ENCODE measurements at places on chromosomes 2 and 18.

DNA sequence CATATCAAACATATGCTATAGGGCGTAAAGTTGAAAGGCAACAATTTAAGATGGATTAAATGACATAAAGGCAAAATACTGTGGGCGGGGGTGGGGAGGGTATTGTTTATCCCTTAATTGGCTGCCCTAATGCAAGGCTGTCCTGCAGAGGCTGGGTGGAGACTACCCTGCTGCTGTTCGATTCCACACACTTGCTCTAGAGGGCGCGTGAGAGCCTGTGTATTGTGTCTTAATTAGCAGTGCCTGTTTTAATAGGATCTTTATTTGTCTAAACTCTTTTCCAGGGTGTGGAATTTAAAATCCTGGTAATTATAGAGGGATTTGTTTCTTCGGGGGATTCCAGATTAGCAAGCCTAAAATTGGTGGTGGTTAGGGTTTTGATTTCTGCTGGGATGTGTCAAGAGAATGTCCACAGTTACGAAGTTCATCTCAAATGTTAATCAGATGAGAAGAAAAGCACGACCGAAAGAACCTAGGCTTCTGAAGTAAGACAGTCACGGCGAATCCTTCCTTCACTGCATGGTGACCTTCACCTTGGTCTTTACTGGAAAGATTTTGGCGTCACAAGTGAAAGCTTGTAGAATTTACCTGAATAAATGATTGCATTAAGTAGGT is 103.5 kb upstream of the MAP3K20 start:
- no peak for DNase-seq

GRCh38 chr2:69693775-69694450 is 48.0 kb upstream of the ANXA4 start:
- no peak for DNase-seq

GRCh38 chr18:9184998-9185613 is 48.5 kb downstream of the ANKRD12 start:
- no peak for DNase-seq

DNA sequence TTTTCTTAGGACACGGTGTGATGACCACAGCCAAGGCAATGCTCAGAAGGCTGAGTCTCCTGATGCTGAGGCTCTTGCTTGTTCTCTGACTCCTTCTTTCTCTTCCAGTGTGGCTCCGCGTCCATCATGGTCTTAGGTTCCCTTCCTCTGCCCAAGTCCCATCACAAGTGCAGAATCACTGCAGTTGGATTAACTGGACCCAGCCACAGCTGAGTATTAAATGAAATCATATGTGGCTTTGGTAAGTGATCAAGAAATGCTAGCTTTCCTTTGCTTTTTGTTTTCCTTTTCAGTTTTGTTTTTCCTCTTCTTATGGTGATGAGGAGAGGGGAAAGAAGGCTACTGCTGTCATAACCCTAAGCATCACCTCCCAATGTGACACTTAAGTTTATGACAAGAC is 375.8 kb downstream of the INSIG2 start:
- DNase-seq, result no peak

DNA sequence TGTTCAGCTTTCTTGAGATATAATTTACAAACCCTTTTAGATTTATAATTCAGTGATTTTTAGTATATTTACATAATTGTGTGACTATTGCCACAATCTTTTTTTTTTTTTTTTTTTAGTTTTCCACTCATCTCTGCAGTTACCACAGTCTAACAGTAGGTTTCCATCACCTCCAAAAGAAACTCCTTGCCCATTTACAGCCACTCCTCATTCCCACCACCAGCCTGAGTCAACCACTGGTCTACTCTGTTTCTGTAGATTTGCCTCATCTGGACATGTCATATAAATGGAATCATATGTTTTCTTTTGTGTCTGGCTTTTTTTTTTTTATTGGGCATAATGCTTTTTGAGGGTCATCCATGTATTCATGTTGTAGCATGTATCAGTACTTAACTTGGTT is 16.1 kb downstream of the MTX2 start:
- no peak for DNase-seq

DNA sequence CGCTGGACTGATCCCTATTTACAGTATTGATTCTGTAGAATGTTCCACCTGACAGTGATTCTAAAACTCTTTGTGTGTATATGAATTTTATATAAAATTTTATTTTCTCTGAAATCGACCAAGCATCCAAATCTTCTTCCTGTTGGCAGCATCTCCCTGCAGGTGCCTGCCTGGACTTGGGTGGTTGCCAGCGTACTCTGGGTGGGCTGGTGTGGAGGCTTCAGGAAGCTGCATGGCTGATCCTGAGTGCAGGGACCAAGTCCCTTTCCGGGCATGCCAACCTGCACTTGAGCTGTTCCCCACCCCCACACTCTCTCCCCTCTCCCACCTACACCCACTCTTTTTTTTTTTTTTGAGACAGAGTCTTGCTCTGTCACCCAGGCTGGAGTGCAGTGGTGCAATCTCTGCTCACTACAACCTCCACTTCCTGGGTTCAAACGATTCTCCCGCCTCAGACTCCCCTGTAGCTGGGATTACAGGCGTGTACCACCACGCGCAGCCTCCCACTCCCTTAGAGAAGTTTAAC is 53.2 kb upstream of the ALKAL2 start:
- no peak for DNase-seq

DNA sequence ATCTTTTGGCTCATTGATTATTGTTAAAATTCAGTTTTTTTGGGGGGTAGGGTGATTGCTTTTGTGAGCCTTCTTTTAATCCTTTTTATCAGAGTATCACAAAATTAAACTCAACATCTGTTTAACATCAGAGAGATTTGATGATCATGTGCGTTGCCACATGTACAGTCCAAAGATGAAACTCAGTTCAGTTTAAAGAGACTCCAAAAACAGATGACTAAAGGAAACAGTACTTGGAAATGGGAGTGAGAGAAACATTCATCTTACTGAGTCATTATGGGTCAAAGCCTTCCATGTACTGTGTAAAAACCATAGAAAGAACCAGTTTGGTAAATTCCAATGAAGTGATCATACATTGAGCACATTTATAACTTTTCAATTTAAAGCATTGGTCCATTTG is 53.0 kb downstream of the LYPD6 start:
- no peak for DNase-seq

- DNase-seq, result peak; percentile 46
Observed at GRCh38 chr2:234840336-234840735, 111.5 kb upstream of the SH3BP4 start.

GRCh38 chr2:65231892-65232477 is 4.4 kb downstream of the ACTR2 start:
- DNase-seq, result peak; percentile 49

- DNase-seq, result no peak
Observed at GRCh38 chr2:16218625-16219024, 278.3 kb downstream of the MYCN start.

- DNase-seq, result no peak
Observed at GRCh38 chr2:232584238-232584637, 33.7 kb downstream of the EIF4E2 start.

DNA sequence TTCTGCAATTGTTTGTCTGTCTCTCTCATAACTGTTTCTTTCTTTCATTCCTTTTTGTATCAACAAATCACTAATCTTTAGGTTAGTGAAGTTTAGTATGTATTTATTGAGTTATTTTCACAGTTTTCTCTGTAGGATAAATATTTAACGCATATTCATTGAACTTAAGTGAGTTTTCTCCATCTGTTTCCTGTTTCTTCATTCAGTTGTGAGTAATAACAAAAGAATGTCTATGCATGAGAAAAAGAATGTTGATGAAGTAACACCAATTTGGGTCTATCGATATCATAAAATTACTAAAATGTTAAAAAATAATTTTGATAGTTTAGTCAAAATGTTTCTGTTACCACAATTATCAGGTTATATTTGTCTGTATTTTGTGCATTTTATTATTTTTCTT is 948.0 kb downstream of the DSC3 start:
- DNase-seq, result no peak

GRCh38 chr18:11074889-11075288 is 74.5 kb downstream of the PIEZO2 start:
- no peak for DNase-seq

DNA sequence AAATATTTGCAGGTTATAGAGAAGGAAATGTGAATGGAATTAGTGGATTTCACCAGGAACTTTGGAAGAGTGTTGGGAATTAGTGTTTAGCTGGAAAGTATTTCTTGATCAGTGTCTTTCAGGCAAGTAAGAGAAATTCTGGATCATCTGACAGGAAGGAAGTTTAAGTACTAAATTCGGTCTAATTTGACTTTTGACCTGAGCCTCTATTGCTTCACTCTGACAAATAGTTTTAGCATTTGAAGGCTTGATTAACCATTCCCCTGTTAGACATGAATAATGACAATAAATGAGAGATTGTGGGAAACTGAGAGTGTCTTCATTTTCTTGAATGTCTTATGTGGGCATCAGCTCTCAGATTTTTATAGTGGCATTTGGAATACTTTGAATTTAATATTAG is 16.0 kb downstream of the CCNT2 start:
- no peak for DNase-seq

Data from amniotic stem cell (primary cell).